NCI-H146 (cell line): ENCODE measurements at places on chromosomes 11 and 22.

DNA sequence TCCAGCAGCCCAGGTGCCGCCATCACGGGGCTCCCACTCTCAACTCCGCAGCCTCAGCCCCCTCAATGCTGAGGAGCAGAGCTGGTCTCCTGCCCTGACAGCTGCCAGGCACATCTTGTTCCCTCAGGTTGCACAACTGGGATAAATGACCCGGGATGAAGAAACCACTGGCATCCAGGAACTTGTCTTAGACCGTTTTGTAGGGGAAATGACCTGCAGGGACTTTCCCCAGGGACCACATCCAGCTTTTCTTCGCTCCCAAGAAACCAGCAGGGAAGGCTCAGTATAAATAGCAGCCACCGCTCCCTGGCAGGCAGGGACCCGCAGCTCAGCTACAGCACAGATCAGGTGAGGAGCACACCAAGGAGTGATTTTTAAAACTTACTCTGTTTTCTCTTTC, at the start of gene SAA1:
TSS of gene SAA1 (plus strand) at position 316 of the 400 bp plus-strand sequence. CDS start 624 bp downstream, outside the sequence.
- no peak for DNase-seq

- DNase-seq: no peak
Measured at GRCh38 chr11:32297611-32298011, 137.7 kb downstream of the WT1 start.

DNA sequence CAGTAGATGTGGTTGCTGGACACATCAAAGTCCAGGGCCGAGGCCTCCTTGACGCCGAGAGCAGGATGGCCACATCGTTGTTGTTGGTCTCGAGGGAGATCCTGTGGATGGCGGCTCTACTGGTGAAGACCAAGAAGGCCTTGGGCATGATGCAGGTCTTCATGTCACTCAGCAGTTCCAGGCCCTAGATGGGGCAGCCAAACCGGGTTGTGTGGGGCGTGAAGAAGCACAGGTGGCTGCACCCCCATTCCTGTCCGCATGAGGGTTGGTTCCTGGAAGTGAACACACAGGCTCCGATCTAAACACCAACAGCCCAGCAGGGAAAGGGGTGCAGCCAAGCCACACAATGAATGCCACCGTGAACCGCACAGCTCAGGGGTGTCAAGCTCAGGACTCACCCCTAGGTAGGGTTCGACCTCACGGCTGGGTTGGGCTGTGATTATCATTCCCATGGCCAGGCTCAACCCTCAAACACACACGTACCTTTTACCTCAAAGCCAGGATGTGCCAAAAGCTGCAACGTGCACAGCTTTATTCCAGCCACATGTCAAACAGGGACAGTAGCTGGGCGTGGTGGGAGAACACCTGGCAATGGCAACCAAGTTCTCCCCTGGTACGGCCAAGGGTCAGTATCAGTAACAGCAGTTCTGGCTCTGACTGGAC, 132.3 kb downstream of the CRYBB2 start:
- no peak for DNase-seq

DNA sequence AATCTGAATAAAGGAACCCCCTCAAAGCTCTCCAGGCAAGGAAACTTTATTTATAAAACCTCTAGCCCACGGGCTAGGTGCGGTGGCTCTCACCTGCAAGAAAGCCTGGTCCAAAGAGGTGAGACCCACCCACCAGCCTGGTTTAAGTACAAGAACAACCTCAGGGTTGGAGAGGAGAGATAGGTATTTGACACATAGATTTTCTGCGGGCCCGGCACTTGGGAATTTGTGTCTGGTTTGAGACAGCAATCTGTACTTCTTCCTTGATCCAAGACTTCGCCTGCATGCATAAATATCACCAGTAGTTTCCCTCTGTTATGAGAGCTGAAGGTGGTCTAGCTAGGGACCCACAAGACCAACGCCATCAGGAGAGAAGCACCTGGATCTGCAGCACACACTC, 73.2 kb upstream of the CAPRIN1 start:
- DNase-seq: no peak

DNA sequence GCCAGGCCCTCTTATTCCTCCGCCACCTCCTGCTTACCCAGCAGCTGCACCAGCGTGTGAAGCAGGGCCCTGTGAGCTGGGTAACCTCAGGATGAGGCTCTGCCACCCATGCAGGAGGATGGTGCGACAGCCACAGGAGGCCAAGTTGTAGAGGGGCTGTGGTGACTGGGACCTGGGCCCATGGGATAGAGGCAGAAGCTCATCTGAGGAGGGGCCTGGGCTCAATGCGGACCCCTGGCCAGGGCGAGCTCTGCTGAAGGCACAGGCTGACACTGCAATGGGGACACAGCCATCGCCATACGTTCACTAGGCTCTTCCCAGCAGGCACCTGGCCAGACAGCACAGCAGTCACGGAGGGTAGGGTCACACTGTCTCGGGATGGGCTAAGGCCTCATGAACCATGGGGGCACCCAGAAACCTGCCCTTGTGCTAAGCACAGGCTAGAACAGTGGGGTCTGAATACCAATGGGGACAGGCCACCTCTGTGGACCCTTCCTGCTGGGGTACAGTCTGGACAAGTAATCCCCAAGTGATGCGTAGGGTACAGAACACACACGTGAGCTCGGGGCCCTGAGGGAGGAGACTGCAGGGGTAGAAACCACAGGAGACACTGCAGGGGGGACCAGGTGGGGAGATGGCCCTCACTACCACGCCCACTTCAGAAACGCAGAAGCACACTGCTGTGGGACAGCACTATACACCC, 35.3 kb downstream of the GNB1L start:
- DNase-seq: no peak

DNA sequence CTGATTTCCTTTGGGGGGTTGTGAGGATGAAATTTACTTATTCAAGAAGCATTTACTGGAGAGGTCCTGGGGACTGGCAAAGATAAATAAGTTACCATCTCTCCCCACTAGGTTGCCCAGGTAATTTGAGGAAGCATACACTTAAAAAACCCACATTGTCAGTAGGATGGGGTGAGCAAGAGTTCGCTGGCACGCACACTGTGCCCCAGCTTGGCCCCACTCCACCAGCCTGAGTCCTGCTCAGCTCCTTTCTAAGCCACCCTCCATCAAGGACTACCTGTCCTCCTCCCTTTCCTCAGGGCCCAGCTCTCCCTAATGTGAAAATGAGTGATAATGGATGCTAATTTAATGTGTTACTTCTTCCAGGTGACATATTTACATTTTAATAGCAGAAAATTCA, 216.5 kb upstream of the PLET1 start:
- no peak for DNase-seq

DNA sequence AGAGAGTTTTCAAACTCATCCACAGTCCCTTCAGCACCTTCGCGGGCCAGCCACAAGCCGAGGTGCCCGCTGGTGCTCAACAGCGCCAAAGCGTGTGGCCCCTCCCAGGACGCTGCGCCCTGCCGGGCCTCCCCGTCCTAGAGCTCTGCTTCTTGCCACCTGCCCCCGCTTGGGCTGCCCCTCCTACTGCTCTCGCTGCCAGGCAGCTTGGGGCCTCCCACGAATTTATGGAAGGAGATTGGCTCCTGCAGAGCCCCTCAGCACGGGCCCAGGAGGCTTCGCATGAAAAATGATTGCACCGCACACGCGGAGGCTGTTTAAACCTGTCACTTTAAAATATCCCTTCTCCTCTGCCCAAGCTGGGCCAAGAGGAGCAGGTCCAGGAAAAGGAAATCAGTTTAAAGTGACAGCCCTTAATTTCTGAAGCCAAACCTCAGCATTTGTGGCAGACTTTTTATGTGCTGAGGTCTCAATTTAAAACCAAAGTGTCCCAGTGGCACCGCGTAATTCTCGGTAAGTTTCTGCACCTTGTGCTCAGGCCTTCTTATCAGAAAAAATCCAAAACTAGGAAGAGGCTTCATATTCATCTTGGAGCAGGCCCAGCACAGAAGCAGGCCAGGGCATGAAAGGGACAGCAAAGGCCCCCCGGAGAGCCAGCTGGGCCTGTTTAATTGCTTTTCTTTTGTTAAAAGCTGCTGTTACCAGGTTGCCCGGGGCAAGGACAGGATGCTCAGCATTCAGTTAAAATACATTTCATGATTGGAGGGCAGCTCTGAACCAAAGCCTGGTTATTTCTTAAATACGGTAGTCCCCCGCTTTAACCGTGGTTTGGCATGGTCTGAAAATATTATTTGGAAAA, 303.6 kb downstream of the OPCML start:
- DNase-seq: peak; percentile 95

DNA sequence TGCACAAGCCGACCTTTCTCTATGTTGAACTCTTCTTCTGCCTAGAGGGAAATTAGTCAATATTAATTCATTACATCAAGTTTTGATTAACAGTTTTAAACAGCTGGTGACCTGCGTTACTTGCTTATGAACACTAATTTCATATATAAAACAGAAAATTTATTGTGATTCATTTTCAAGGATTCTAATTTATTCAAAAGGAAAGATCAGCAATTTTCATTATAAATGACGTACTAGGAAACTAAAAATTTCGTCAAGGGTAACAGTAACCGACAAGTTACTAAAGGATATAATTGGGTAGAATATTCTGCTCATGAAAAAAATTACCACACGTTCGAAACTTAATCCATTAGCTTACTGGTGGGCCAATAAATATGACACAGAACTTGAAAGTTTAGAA, 15.3 kb downstream of the ATP6V1E1 start:
- no peak for DNase-seq

DNA sequence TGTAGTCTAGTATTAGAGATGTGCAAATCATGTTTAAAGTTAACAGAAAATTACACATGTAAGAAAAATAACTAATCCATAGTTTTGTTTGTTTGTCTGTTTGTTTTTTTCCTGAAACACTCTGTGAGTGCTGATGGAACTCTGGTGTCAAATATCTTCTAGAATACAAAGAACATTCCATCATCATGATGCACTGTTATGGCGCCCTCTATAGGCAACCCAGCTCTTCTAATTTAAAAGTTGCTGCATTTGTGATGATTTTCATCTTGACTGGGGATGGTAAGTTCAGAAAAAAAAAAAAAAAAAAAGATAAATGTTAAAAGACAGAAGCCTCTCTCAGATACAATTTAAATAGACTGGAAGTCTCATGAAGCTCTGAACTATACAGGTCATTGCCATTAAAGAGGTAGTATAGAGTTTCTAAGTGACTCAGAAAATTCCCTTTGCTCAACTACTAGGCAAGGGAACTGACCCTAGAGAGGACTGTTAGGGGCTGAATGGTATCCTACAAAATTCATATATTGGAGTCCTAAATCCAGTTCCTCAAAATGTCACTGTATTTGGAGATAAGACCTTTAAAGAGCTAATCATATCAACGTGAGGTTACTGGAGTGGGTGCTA, 597.2 kb upstream of the ANO3 start:
- peak; percentile 2 for DNase-seq

DNA sequence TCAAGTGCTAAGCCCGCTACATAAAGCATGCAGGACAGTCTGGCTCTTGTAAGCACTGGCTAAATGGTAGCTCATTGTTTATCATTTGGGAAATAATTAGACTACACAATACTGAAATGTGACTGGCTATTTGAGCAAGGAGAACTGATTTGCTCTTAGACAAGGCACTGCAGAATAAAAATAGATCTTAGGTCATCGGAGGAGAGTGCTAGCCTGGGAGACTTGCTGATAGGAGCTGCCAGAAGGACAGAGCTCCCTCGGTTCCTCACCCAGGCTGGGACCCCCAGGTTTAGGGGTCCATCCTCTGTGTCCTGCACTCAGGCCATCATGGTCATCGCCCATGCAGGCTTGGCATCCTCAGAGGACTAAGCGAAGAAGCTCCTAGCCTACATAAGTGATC, 184.4 kb upstream of the NCAM1 start:
- DNase-seq: no peak

DNA sequence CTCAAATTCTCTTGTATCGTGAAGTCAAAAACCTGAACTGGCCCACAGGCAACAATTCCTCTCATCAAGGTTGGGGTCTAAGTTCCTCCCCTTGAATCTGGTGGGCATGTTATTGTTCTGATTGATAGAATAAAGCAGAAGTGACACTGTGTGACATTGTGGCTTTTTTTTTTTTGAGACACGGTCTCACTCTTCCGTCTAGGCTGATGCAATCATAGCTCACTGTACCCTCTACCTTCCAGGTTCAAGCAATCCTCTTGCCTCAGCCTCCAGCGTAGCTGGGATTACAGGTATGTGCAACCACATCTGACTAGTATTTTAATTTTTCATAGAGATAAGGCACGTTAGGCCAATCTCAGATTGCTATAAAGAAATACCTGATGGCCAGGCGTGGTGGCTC, 8.9 kb upstream of the PELI3 start:
- DNase-seq: no peak

- DNase-seq: no peak
Measured at GRCh38 chr22:19329454-19329853, 37.9 kb upstream of the CLTCL1 start.
